ENCODE measurements at places on chromosomes 2 and 18.

- DNase-seq: no peak
Observed at GRCh38 chr18:8561123-8561910, 47.9 kb upstream of the RAB12 start.

DNA sequence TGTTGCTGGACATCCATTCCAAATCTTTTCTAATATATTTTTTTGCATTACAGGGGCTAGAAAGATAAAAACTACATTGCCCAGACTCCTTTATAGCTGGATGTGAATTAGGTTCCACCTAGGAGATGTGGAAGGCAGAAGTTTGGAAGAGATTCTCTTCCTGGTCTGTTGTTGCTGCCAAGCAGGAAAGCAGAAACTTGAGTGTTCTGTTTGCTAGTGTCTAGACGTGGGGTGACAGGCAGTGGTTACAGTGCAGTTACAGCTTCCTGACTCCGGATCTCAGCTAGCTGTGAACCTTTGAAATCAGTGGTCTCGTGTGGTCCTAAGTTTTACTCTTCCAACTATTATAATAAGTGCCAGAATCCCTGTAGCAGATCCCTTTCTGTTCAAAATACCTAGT, 46.2 kb downstream of the COL4A4 start:
- DNase-seq: no peak

DNA sequence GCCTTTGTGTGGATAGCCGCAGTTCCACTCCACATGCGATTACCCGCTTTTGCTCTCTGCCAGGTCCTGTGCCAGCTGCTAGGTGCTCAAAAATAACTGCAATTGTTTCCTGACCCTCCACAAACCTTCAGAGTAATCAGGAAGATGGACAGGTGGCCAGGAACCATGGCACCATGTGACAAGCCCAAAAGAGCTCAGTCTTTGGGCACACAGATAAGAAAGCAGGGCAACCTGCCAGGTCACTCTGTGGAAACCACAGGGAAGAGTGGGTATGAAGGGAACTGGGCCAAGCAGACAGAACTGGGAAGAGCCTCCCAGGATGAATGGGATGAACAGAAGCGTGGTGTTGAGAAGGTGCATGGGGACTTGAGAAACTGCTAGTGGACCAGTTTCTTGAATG, 79.4 kb upstream of the AGAP1 start:
- no peak for DNase-seq

DNA sequence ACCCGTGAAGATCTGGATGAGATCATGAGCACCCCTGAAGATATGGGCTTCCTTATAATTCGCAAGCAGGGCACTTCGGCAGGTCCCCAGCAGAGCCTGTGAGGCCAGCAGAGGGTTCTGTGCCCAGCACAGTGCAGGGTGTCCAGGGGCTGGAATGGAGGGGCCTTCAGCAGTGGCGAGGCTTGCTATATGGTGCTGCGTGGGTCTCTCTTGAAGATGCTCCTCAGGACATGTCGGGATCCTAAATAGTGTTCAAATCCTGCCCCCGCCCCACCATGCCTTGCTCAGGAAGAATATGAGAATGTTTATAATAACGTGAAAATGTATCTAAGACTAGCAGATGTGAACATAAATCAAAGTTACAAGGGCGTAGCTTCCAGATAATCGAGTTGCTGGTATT, 60.3 kb upstream of the RBM44 start:
- DNase-seq: no peak

GRCh38 chr2:30992781-30993180, 145.5 kb downstream of the GALNT14 start:
- DNase-seq: no peak

DNA sequence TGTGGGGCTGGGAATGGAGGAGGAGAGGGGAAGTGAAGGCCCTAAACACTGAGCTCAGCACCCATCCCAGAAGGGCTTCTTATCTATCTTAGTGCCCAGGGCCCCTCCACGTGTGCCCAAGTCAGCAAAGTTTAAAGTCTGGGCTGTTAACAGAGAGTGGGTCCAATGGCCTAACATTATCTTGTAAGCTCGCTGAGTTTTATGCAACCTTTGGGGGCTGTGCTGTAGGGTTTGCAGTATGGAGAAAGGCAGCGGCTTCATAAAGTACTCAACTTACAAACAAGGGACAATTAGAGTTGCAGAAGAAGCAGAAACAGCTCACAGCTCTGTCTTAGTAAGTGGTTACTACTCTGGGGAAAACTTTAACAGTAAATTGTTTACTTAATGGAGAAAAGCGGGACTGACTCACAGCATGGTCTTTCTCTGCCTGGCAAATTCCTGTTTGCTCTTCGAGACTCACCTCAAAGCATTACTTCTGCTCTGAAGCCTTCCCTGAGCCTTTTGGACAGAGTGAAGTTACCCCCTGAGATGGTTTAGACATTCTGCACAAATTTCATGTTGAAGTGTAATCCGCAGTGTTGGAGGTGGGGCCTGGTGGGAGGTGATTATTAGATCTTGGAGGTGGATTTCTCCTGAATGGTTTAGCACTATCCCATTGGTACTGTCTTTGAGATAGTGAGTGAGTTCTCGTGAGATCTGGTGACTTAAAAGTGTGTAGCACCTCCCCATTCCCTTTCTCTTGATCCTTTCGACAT, 9.0 kb downstream of the ENOSF1 start:
- no peak for DNase-seq

- no peak for DNase-seq
Observed at GRCh38 chr18:45755934-45756333, 32.0 kb downstream of the SLC14A1 start.

GRCh38 chr2:32865399-32866068, 81.2 kb upstream of the LTBP1 start:
- no peak for DNase-seq

- DNase-seq: peak; percentile 69
Observed at GRCh38 chr2:112541315-112542122, 746 bp upstream of the POLR1B start.

- no peak for DNase-seq
Observed at GRCh38 chr18:22102953-22103646, 66.3 kb upstream of the GATA6 start.

- DNase-seq: no peak
Observed at GRCh38 chr2:191757208-191757607, 79.3 kb downstream of the NABP1 start.

- no peak for DNase-seq
Observed at GRCh38 chr2:239269173-239269885, 131.5 kb downstream of the HDAC4 start.

- DNase-seq: no peak
Observed at GRCh38 chr18:9612215-9612830, 2.0 kb downstream of the PPP4R1 start.

DNA sequence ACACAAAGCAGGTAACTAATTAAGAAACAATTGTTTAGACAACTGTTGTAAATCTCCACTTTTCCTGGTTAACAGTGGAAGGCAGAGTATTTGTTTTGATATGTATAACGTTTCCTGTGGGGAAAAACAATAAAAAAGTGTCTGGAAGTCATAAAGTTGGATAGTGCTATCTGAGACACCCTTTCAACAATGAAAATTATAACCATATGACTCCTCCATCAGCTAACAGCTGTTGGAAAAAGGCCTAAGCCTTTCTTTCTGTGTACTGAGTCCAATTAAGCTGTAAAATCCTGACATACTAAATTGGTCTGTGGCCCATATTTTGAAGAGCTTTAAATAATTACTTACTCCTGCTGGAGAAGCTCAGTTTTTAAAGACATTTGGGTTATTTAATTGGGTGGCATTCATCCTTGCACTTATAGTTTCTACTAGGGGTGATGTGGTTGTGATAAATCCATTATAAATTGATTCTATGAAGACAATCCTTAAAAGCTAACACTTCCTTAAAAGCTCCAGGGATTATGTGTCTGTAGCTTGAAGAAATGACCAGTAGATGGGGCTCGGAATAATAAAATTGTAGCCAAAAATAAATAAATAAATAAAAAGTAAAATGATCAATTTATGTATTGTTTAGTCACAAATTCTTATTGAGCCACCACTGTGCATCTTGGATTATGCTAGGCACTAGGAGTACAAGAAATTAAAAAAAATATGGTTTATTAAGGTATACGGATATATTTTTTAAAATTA, 698.1 kb upstream of the NXPH2 start:
- no peak for DNase-seq

DNA sequence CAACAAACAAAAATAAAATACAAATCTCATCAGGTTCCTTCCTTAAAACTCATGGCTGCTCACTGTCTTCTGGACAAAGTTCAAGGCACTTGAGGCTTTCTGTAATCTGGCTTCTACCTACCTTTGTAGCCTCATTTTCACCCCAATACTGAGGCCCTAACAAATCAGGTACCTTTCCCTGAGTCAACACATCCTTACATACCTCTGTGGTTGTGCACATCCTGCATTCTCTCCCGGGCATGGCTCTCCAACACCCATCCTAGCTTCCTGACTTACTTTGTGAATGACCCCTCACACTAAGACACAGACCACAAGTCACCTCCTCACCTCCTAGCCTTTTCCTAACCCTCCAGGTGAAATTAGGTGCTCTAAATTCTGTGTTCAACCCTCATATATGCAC, 190.9 kb downstream of the PID1 start:
- no peak for DNase-seq

GRCh38 chr2:68706637-68707036, 28.0 kb upstream of the ARHGAP25 start:
- DNase-seq: no peak

DNA sequence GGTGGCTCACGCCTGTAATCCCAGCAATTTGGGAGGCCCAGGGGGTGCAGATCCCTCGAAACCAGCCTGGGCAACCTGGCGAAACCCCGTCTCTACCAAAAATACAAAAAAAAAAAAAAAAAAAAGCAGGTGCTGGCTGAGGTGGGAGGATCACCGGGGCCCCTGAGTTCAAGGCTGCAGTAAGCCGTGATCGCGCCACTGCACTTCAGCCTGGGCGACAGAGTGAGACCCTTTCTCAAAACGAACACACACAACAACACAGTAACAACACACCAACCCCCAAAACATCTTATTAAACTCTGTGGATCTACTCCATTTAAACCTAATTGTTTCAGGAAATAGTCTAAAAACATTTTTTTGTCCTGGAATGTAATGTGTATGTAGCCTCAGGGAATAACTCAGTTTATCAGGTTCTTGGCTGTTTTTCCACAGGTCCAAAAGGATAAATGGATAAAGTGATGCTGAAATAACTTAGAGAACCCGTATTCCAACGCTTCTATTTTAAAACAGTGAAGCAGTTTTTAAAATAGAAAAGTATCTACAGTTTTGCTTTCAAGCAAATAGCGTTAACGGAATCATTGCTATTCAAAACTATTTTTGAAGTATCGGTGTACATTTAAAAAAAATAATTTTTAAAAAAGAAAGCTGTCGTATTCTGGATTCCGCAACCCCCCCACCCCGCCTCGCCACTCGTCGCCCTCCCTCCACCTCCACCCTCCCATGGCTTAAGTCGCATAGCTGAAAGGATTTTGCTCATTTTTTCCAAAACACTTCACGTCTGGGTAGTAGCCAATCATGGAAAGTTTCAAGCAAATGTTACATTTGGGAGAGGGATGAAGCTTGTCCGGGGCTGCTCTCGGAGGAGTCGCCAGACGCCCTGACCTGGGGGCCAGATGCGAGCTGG, 895 bp upstream of the GLS start:
- DNase-seq: no peak

GRCh38 chr18:62164855-62165487, 21.9 kb downstream of the PIGN start:
- no peak for DNase-seq

- no peak for DNase-seq
Observed at GRCh38 chr2:419687-420317, 131.9 kb upstream of the ALKAL2 start.

- DNase-seq: no peak
Observed at GRCh38 chr2:154049561-154049960, 177.8 kb downstream of the GALNT13 start.

DNA sequence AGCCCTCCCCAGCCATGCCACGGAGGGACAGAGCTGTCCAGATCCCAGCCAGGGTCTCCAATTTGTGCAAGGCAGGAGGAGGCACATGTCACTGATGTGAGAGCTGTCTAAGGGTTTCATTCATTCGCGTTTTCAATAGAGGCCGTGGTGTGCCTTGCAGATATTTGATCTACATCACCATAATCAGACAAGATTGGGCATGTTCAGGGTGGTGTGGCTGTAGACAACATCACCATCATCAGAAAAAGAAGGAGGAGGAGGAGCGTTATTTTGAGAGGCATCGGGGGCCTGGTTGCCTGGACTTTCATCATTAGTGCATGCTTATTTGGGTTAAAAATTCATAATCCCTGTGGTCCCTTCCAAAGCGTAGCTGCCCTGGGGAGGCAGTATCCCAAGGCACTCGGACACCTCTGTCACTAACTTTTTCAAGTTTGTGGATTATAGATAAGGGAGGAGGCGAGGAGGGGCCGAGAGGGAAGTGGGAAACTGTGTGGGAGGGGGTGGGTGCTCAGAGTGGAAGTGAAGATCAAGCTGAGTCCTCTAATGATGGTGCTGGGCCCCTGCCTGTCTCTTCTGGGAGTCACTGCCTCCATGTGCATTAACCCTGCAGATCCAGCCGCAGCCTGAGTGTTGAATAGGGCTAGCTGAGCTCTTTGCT, 194.1 kb downstream of the CTIF start:
- no peak for DNase-seq

- peak; percentile 89 for DNase-seq
Observed at GRCh38 chr18:7038330-7038851, 79.2 kb downstream of the LAMA1 start.

GRCh38 chr2:237998530-237998929, 31.7 kb downstream of the UBE2F start:
- no peak for DNase-seq

DNA sequence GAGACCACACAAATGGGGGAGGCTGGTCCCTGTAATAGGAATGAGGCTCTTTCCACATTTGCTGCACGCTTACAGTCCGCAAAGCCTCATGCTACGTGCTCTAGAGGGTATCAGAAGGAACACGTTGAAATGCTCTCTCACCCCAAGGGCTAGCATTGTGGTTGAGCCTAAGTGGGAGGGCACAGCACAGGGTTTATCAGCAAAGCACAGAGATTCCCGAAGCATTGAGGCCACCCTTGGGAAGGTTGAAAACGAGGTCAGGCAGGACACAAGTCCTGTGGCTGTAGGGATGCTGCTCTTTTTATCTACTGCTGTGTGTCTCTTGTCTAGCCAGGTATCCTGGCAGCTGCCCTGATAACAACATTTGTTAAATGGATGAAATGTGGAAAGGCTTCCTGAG, 378.3 kb downstream of the EN1 start:
- no peak for DNase-seq

- no peak for DNase-seq
Observed at GRCh38 chr2:16141641-16141921, 201.2 kb downstream of the MYCN start.

DNA sequence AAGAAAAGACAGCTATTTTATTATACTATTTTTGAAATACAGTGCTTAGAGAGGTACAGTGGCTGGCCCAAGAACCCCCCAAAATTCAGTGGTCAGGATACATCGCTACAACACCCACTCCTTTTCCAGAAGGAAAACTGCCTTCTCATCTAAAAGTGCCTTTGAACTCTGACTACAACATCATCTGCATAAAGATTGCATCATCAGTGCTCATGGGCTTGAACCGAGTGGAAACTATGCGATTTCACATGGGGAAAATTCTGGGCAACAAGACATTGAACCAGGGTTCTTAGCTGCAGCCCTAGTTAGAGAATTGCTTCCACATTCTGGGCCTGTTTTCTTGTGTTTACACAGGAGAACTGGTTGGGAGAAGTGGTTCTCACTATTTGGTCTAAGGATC, 294.6 kb upstream of the SLC14A2 start:
- no peak for DNase-seq
